ENCODE measurements at places on chromosomes 2 and 18.

GRCh38 chr2:33494155-33494779, 17.8 kb downstream of the RASGRP3 start:
- DNase-seq: no peak

- DNase-seq: no peak
Observed at GRCh38 chr2:64634345-64635267, 19.1 kb downstream of the SERTAD2 start.

- no peak for DNase-seq
Observed at GRCh38 chr2:10537522-10538199, 89.5 kb upstream of the ODC1 start.

GRCh38 chr18:70284976-70285620, 3.7 kb upstream of the SOCS6 start:
- no peak for DNase-seq

- DNase-seq: no peak
Observed at GRCh38 chr2:76501641-76502040, 790.9 kb upstream of the GCFC2 start.

DNA sequence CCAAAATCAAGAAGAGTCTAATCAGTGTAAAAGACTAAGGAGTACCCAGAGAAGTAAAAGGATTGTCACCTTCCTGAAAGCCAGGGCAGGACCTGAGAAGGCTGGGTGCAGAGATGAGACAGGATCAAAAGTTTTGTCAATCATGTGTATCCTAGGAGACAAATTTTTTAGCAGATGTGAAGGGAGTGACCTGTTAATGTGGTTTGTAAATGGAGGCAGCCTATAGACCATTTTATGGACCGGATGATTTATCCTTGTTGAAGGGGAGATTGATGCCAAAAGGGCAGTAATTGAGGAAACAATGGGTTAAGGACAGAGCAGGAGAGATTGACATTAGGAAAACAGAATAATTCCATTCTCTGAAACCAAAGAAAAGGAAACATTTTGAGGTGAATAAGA, 813 bp downstream of the NDC80 start:
- DNase-seq: no peak

DNA sequence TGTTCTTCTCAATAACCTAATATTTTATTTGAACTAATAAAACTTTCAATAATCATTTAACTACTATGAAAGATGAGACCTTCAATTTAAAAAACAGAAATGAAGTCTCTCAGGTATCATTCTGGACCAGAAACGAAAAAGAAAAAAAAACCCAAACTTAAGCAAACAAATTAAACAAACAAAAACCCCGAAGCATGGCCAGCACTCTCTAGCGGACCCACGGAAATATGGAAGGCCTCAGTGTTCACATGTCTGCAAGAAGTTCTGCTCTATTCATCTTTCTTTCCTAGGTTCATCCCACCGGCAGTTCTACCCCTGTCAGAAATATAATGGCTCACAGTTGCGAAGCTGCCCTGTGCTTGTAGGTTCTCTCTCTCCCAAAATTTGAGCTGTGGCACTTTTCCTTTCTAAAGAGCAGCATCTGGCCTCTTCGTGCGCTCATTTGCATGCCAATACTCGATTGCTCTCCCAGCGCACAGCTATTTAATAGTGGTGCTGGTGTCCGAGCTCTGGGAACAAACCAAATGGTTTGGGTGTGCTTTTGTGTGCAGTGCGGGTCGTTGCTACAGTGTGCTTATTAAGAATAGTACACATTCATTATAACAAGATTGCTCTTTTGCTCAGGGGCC, 129.0 kb upstream of the ZEB2 start:
- no peak for DNase-seq

- no peak for DNase-seq
Observed at GRCh38 chr2:121004950-121005349, 269.3 kb downstream of the GLI2 start.

DNA sequence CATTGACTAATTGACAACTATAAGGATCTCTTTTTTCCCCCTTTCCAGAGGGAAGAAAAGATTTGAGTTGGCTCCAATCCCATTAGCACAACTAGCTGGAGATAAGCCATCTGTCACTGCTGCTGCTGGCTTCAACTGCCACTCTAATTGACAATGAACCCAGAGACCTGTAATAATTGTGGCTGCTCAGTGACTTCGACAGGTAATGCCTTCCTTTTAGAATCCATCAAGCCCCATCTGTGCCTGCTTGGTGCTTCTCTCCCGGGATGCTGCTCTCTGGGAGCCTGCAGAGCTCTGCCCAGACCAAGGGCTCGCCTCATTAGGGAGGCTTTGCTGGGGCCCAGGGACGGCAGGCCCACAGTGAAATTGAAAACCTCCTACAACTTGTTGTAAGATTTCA, 376.7 kb upstream of the SOX11 start:
- DNase-seq: no peak

DNA sequence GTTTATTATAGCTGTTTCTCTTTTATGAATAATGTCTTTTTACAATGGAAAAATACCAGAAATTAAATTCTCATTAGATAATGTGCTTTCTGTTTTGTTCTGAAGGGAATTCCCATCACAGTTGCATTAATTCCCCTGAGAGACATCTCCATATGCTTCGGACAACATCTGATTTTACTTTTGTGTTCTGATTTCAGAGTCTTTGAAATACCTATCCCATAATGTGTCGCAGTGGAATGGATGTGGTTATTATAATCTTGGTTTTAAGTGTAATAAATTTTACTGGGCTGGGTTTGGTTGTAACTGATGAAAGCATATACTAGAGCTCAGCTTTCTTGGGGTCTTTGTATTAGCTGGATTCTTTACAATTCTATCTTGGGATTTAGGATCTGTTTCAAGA, 12.5 kb downstream of the SPTBN1 start:
- DNase-seq: no peak

GRCh38 chr2:144358979-144359541, 160.9 kb downstream of the ZEB2 start:
- DNase-seq: no peak

DNA sequence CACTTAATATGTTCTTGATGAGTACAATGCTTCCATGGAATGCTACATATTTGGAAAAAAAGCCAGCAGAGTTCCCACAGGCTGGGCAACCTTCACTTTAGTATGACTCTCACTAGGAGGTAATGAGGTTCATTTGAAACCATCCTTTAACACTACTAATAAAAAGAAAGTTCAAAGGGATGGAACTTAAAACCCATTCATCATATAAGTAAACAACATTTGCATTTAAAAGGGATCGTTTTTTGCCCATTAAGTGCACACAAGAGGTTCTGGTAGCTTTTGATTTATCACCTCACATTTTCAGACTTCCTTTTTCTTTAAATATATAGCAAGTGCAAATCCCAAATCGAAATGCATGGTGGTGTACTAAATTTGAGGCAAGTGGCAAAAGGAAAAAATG, 270.8 kb upstream of the DCC start:
- no peak for DNase-seq

DNA sequence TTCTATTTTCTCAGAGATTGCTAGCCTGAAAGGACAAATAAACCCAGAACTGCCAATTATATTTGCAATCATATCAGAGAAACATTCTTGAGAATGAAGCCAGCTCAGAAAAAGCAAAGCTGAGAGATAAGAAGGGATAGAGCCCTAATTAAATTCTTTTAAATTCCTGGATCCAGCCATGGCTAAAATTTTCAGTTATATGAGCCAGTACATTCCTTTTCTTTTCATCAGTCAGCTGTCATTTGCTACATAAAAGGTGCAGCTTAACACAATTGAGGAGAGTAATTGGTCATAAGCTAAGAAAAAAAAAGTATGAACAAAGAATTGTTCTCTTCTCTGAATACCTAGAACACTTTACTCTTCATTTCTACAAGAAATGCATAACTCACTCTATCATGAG, 303.5 kb upstream of the FIGN start:
- no peak for DNase-seq

- no peak for DNase-seq
Observed at GRCh38 chr2:238142382-238143205, 4.1 kb downstream of the KLHL30 start.

- no peak for DNase-seq
Observed at GRCh38 chr2:126878601-126879000, 20.1 kb upstream of the TEX51 start.

DNA sequence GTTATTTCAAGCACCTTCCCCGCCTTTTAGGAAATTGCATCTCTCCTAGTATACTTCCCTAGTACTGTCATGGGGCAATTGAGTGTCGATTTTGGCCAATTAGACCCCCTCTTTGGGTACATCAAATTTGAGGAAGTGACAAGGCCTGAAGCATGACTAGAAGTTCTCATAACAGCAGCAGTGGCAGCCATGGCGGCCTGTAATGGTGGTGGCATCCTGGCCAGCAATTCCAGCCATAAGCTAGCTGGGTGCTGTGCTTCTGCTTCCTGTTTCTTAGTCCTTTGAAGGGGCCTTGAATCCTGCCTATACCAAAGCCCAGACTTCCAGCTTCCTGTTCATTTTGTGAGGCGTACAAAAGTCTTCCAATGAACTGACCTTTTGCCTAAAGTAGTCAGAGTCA, 523.1 kb downstream of the PLCL1 start:
- no peak for DNase-seq

DNA sequence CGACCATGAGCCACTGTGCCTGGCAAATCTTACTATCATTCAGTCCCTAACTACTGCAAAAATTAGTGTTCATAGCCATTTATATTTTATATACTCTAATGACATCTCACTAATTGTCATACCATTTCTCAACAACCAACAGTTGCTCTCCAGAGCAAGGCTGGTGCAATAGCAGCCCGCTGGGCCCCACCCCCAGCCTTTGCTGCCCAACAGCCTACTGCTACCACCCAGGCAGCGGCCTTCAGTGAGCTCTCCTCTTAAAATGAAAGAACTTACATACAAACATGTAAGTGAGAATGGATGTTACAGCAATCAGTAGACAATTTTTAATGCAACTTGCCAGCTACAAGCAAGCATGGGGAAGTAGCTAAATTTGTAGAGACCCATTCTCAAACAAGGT, 90.5 kb downstream of the HNRNPLL start:
- no peak for DNase-seq

DNA sequence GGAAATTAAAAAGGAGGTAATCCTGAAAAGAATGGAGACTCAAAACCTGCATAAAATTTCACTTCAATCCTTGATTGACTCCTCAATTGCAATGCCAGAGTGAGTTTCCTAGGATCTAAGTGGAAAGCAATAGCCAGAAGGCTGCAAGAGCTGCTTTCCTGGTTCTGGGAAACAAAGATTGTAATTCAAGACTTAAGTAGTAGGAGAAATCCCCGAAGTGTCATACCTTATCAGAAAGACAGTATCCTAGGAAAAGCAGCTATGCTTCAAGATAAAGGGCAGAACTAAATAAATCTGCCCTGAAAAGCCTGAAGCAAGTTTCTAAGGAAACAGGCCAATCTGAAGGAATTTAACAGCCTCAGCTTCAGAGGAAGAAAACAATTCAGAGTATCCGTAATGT, 390.2 kb downstream of the DSC3 start:
- no peak for DNase-seq

DNA sequence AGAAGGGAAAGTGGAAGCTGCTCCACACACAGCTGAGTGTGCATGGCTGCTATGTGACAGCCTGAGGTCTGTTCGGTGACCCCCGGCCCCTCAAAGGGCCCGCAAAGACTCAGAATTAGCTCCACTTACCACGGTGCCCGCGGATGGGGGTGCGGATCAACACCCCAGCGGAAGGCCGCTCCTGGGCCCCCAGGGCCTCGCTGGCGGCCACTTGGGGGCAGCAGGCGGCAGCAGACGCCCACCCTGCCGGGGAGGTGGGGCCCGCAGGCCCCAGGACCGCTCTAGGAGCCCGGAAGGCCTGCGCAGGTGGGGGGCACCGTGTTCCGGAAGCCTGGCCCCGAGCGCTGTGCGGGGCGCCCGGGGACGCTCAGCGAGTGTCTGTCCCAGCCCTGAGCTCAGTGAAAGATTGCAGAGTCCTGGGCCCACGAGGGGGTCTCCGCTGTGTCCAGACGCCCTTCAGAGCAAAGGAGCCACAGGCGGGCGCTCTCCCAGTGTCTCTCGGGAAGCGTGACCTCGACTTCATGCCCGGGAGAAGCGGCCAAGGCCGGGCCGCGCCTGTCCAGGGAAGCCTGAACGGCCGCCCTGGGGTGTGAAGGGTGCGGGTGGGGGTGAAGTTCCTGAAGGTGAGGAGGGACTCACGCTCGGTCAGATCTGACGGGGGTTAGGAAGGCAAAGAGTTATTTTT, 118.7 kb downstream of the VAPA start:
- no peak for DNase-seq

DNA sequence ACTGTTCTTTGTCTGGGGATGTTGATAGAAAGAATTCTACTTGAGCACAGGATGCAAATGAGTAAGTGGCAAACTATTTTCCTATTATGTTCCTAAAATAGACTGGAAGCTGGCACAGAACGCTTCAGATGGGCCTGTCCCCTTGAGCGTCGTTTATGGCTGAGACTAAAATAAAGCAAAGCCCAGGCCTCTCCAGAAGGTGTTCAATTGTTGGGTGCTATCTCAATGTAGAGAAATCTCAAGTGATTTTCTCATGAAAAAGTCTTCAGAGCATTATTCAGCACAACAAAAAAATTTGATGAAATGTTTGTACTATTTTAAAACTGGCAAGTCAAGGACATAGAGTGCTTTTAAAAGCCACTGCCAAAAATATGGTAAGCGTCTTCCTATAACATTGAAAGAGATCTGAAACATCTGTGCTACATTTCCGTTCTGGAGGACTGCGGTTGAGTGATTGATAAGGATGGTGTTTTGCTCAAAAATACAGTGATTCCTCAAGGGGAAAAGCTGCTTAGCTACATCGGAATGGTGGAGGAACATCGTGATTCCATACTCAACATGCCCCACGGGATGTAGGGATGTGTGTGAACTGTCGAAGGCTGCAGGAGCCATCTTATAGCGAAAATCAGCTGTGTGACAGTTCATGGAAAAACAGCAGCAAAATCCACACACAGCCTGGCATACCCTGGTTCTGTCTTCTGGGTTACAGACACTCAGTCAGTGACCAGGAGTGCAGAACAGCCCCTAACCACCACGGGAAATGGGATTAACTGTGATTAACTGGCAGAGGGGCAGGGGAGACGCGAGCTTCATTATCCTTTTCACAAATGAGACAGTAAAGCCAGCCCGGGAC, 10.4 kb upstream of the LRRFIP1 start:
- DNase-seq: no peak

DNA sequence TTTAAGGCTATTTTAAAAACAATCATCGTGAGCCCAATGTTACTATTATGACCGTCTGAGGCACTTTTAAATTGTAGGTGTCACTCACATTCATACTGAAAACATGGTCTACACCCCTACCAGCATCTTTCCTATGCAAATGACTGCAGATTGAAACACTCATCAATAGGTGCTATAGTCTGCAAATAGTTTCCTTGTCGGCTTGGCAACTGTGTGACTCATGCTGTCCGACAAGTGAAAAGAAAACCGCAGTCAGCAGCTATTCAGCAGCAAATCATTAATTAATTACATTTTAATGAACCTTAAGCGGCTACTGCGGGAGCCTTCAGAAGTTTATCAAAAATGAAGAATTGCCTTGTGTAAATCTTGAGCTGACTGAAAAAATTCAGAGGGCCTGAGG, 134.4 kb downstream of the FIGN start:
- DNase-seq: no peak

DNA sequence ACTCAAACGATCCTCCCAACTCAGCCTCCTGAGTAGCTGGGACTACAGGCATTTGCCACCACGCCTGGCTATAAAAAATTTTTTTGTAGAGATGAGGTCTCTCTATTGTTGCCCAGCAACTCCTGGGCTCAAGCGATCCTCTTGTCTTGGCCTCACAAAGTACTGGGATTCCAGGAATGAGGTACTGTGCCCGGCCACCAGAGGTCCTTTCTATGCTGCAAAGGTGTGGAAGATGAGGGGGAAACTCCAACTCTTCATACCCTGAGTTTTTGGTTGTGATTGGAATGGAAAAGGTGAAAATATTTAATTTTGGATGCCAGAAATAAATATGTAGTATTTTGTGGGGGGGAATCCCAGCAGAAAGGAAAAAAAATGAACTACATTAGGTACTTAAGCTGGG, 36.0 kb downstream of the MRPL33 start:
- DNase-seq: no peak

Data from H4 (cell line).